ENCODE measurements at places on chromosomes 5 and 9.

- no peak for DNase-seq
These were observed 59.0 kb upstream of the C9orf72 start for GRCh38 chr9:27632254-27632653.

DNA sequence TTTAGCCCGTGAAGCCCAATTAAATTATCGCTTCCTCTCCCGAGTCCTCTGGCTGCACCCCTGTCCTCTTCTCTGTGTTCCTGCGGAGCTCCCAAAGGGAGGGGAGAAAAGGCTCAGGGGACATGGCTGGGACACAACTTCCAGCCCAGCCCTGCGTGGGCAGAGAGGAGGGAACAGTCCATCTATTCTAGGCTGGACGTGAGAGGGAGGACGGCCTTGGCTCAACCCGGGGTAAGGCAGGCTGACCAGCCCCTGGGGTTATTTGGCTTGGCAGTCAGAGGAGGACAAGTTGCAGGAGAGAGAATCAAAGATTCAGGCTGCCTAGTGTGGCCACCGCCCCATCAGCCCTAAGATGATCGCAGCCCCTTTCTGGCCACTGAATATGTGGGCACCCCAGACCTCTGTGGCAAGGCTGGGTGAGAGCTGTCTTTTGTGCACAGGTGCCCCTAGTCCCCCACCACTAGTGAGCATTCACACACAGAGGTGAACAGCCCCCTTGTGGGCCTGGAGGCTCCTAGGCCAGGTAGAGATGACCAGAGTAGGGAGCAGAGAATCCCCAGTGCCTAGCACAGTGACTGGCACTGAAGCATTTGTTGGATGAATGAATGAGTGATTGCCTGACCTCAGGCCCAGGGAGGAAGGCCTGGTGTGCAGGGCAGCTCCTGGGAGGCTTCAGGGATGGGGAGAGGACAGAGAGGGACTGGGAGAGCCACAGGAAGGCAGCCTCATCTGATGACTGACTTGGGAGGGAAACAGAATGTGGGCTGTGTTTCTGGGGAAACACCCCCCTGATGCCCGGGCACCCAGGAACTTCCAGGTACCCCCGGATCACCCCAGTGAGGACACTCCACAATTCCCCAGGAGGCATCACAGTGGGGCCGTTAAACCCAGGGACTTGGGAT, 133.9 kb downstream of the C9orf50 start:
- no peak for DNase-seq

- DNase-seq: no peak
These were observed 9.4 kb upstream of the ANGPTL2 start for GRCh38 chr9:127131871-127132270.

DNA sequence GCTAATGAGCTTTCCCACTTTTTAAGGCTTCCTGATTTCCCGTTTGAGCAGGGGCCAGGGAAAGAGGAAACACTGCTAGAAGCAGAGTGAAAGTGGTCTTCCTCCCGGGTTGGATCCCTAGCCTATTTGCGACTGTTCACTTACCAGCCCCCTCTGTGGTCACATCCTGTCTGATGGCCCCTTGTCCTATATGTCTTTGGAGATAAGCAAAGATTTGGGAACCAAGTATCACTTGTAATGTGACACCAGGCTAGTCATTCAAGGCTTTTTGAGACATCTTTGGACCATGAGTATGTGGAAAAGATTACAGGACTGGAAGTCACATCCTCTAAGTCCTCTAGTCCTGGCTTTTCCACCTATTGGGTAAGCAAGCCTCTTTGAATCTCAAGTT, 6.1 kb downstream of the DNAJB5 start:
- DNase-seq: no peak

- DNase-seq: no peak
These were observed 98.0 kb upstream of the ZNF608 start for GRCh38 chr5:124844371-124844920.

DNA sequence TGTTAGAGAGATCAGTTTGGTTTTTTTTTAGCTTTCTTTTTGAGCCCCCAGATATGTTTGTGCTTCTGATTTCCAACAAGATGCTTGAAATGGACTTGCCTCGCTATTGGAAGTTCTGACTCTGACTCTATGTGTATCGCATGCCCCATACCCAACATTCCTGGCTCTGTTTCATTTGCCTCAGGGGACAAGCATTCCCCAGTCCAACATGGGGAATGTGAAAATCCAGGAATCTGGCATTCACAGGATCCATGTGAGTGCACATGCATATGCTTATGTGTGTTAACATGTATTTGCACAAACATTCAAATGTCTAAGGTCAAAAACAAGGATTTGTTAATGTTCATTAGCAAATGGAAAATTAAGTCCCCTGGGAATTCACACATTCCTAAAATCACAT, 233.9 kb downstream of the TLR4 start:
- no peak for DNase-seq

- DNase-seq: peak; percentile 55
These were observed 13.2 kb upstream of the BOD1 start for GRCh38 chr5:173629628-173630027.

DNA sequence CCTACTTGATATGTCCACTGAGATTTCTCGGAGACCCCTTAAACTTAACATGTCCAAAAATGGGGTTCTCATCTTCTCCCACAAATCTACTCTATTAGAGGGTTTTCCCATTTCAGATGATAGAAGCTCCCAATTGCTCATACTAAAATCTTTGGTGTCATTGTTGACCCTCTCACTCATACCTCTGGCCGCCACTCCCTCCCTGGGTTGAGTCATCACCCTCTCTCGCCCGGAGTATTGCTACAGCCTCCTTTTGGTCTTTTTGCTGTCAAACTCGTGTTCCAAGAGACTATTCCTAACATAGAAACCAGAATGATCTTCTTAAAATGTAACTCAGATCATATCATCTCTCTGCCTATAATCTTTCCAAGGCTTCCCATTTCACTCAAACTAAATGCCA, 91.0 kb upstream of the GNAQ start:
- no peak for DNase-seq

GRCh38 chr5:147321569-147321968, 86.7 kb downstream of the STK32A start:
- no peak for DNase-seq

DNA sequence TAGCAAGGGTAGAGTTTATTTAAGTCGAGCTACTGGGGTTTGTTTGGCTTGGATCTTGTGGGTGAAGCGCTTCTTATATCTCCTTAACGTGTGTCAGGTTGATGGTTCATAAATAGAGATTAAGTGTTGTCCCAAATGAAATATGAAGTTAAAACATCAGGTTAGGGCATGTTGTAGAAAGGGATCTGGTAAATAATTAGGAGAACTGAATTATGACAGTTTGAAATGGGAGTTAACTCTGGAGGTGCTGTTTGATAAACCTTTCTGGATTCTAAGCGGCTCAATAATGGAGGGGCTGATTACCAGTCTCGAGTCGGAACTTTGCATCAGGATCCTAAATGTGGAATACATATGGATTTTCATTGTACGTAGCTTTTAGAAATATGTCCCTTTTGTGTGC, 717.0 kb upstream of the WWC1 start:
- DNase-seq: no peak

DNA sequence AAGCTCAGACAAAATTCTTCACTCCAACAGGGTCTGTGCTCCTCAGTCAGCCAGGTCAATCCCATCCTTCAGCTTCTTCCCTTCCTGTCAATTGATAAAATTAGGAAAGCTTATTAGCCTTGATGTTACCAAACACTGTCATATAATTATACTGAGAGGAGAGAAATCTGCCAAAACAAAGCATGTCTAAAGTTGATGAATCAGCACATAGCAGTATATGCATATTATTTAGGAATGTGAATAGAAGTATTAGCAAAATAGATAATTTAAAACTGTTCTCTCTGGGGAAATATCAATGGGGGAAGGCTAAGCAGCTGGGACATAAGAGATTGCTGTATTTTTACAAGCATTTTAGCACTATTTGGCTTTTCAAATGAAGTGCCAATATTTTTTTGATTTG, 107.1 kb downstream of the SAXO1 start:
- DNase-seq: no peak

DNA sequence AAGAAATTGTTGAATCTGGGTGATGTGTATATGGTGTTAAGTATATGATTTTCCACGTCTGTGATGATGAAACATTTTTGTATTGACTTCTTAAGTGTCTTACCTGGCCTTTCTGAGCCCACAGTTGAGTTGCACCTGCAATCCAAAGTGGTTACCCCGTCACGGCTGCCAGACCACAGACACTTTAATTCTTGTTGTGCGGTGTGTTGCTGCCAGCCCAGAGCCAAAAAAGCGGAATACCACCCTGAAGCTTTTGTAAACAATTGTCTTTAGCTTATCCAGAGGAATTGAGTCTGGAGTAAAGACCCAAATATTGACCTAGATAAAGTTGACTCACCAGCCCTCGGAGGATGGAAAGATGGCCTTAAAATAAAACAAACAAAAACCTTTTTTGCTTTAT, 35.1 kb downstream of the MTAP start:
- DNase-seq: no peak

- no peak for DNase-seq
These were observed 286.1 kb downstream of the ANXA1 start for GRCh38 chr9:73437758-73438157.

- no peak for DNase-seq
These were observed 397.5 kb downstream of the HTR1A start for GRCh38 chr5:63564789-63565188.

DNA sequence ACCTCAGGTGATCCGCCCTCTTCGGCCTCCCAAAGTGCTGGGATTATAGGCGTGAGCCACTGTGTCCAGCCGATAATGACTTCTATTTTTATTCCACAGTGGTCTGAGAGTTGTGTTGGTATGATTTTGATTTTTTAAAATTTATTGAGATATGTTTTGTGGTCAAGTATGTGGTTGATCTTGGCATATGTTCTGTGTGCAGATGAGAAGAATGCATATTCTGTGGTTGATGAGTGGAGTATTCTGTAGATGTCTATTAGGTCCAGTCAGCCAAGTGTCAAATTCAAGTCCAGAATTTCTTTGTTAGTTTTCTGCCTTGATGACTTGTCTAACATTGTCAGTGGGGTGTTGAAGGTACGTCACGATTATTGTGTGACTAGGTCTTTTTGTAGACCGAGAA, 338.2 kb upstream of the TARS1 start:
- DNase-seq: no peak

- DNase-seq: no peak
These were observed 181.0 kb upstream of the CD180 start for GRCh38 chr5:67377631-67378030.

DNA sequence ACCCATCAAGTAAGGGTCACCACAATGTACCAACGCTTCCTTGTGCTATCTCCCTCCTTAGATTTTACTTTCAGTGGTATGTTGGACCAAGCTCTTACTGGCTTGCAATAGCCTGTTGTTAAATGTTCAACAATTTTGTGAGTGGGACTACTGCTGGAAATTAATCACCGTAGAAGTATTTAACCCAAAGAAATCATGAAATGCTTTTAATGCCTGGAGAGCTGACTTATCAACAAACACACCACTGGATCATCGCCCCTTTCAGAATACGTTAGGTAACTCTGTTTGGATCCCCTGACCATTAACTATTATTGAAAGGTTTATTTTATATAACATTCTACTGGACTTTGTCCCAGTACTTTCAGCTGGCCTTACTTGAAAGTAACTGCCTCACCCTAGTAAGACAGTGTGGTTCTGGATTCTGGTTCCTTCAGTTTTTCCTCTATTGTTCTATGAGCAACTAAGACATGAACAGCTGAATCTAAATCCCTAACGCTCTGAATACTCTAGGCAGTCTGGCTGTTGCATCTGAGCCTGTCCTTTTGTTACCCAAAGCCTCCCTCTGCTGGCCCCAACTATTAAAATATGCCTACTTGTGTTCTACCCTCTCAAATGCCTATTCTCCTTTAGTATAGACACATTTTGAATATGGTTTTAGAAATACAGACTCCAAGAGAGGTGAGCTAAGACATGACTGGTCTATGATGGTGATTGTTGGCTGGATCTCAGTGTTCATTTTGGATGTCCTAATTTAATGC, 1203.4 kb upstream of the DMAC1 start:
- peak; percentile 28 for DNase-seq

- DNase-seq: no peak
These were observed 153.2 kb upstream of the FBXL7 start for GRCh38 chr5:15346738-15347137.

DNA sequence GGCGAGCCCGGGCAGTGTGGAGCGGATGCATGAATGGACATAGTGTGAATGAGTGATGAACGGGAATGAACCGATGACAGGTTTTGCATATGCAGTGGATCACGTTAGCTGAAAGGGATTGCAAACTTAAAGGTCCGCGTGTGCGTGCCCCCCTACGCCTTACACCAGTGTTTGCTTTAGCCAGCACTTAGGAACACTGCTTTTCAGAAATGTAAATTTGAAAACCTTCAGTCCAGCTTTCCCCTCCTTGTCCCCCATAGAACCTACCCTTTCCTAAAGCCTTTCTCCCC, 692 bp downstream of the PSAT1 start:
- no peak for DNase-seq

DNA sequence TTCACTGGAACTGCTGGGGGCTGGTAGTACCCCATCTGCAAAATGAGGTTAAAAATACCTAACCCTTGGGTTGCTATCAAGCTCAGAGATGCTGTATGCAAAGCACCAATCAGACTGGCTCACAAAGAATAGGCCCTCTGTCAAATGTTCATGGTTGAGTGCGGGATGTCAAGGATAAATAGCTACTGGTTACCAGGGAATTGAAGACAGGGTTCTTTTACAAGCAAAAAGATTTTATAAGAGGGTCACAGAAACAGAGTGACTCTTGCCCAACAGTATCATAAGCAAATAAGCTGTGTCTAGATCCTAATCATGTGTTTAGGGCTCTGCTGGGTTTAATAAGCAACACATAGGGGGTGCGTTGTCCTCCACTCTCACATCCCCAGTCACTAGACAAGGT, 11.9 kb downstream of the SYK start:
- peak; percentile 51 for DNase-seq

DNA sequence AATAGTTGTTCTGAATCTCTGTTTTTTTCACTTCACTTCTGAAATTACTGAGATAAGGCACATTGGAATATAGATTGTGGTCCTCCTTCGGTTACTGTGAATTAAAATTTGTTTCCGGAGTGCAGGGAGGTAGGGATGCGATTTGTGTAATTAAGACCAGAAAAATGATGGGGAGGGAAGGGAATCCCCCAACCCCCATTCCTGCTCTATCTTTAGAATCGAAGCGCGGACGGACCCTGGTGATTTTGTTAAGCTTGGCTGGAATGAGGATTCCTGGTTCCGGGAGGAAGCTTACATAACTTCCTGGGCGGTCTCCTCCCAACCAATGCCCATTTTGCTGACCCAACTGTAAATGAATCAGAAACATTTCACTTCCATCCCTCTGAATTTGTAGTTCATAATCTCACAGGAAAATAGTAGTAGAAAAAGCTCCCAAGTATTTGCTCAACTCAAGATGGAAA, 220.1 kb upstream of the MSX2 start:
- DNase-seq: no peak

GRCh38 chr5:5634817-5635216, 212.3 kb downstream of the ICE1 start:
- DNase-seq: no peak

DNA sequence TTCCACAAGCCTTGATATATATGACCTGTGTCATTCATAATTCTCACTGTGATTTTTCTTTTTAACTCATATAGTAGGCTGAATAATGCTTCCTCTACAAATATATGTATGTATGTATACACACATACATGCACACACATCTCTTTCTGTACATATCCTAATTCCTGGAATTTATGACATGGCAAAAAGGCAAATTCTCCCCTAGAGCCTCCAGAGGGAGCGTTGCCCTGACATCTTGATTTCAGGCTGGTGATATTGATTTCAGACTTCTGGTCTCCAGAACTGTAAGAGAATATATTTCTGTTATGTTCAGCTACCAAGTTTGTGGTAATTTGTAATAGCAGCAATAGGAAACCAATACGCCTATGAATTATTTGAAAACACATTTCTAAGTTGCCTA, 166.6 kb upstream of the GAS1 start:
- DNase-seq: no peak

- no peak for DNase-seq
These were observed 1.7 kb upstream of the RECK start for GRCh38 chr9:36035006-36035405.
